ENCODE measurements at places on chromosomes 11 and 22. TPM values are rescaled to one million over a fixed set of nuclear protein-coding genes. Genes with fewer than 3 reads are reported as not detected.

WNT7B gene
- 2.2 TPM for total RNA-seq

GRCh38 chr11:93525601-93526345 lies 17.4 kb downstream of the SMCO4 start:
- DNase-seq = no peak

DNA sequence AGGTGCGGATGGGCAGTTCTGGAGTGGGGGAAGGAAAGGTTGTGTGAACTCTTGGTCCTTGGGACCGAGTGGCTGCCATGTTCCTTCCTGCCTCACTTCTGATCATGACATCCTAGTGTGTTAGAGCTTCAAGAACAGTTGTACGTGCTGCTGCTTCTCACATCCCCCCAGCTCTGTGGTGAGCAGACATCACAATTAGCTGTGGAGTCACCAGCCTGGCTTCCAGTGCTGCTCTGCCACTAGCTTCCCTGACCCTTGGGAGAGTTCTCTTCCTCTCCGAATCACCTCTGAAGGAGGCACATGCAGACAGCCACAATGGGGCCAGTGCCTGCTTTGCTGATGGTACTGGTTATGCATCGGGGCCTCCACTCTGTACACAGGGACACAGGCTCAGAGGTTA lies 6.2 kb upstream of the RAB1B start:
- no peak for DNase-seq

APOA5 gene
- not detected for total RNA-seq

KRTAP5-1 gene
- not detected for total RNA-seq

DNA sequence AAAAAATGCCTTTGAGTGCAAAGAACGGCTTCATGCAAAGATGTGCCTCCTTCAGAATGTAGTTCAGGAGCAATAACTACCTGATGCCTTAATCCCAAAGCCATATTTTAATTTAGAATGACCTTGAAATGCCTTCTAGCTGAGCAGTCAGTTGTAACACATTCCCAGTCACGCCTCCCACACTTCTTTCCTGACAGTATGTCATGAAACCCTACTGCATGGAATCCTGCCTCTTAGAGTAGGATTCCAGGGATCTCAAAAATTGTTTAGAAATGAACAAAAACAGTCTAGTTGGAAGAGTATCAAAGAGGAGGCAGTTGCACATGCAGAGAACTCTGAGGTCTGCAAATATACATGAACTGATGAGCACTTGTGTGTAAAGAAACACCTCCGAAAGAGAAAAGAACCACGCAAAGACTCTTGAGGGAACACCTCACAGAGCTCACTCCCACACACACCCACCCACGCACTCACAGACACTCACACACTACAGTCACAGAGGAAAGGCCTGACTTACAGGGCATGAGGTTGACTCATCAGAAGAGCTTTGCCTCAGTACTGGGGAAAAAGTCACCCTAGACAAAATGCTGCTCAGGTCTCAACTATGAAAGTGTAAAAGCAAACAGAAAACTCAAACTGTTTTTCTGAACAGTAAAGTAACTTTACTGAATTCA lies 77.4 kb downstream of the GGTLC2 start:
- no peak for DNase-seq

PARVG gene
- 26.2 TPM for total RNA-seq

- DNase-seq = no peak
These were observed 8.5 kb upstream of the CHRDL2 start for GRCh38 chr11:74739546-74740270.

DNA sequence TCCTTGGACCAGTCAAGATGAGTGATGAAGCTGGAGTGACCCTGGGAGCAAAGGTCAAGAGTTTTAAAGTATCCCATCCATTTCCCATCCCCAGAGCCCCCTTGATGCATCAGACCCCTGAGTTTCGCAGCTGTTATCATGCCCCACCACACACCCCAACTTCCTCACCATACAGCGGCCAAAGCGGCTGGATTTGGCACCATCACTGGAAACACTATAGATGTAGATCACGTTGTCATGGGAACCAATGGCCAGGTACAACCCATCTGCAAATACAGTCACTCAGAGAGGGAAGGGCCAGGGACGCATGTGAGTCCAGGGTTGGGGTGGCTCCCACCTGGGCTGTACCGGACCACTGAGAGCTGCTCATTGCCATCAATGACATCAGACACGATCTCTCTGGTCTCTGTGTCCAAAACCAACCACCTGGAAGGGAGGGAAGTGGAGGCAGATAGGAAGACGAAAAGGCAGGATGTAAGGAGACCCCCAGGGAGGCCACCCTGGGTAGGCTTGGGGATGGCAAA lies 2.2 kb upstream of the MTA2 start:
- no peak for DNase-seq

JAM3 gene
- 25.0 TPM for total RNA-seq

HBG2 gene
- not detected for total RNA-seq

DNA sequence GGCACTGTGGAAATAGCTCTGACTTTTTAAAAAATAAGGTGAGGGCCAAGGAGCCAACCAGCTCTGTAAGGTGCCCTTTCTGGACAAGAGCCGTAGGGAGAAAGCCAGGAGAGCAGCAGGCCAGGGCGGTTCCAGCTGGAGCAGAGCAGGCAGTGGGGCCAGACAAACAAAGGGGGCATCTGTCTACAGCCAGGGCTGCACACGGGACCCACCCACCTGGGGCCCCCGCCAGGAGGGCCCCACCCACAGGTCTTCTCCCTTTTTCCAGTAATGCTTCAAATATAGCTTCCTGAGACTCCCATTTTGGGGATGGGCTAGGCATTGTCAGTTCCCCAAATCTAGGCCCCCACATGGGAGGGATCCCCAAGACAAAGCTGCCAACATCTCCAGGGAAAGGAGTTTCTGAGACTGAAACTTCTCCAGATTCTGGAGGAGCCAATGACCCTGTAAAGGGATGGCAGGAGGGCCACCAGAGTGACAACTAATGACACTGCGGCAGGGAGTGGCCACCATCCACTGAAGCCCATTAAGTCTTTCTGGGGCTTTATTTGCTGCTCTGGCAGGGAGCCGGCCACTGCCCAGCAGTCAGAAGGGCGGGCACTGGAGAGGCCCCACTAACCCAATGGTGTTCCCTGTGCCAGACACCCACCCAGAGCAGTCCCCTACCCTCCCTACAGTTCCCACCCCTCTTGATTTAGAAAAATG lies 1.9 kb downstream of the ZFTA start:
- DNase-seq = no peak

- no peak for DNase-seq
These were observed 6.2 kb downstream of the TBX1 start for GRCh38 chr22:19766511-19767426.

DNA sequence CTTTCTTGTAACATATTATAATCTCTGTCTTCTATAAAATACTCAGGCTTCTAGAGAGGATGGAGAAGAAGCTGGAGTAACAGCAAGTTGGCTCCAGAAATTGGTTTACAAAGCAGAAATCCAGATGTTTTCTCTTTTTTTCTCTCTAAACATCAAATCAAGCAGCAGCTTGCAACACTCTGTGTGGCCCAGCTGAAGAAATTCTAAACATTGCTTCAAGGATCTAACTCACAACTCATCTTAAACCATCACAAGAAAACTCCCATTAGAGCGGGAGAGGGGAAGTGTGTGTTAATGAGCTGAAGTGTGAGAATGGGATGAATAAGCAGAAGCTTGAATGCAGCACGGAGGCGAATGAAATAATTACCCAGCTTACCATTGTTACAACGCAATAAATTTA lies 146.5 kb downstream of the OPCML start:
- DNase-seq = no peak

CRYBB3 gene
- not detected for total RNA-seq

OR51B5 gene
- total RNA-seq = 0.32 TPM
